Activated naive CD4-positive, alpha-beta T cell treated with anti-CD3 and anti-CD28 coated beads, Interleukin-2, amount 50 U/mL, for 72 hours (primary cell): ENCODE measurements at places on chromosomes 2 and 18. TPM values are rescaled to one million over a fixed set of nuclear protein-coding genes. Genes with fewer than 3 reads are reported as not detected.

TSHZ1 gene
- total RNA-seq: 8.7 TPM

ARHGAP15 gene
- total RNA-seq: 103 TPM

OST4 gene
- 344 TPM for total RNA-seq

CD8B2 gene
- not detected for total RNA-seq

TANC1 gene
- 0.89 TPM for total RNA-seq

ABCG8 gene
- total RNA-seq: not detected

SERPINB2 gene
- total RNA-seq: not detected

GPR45 gene
- not detected for total RNA-seq

ITPRIPL1 gene
- 28.2 TPM for total RNA-seq

DOK6 gene
- not detected for total RNA-seq

VWC2L gene
- total RNA-seq: not detected

SNX17 gene
- 56.4 TPM for total RNA-seq
